SK-N-DZ (cell line): ENCODE measurements at places on chromosomes 1 and 21.

DNA sequence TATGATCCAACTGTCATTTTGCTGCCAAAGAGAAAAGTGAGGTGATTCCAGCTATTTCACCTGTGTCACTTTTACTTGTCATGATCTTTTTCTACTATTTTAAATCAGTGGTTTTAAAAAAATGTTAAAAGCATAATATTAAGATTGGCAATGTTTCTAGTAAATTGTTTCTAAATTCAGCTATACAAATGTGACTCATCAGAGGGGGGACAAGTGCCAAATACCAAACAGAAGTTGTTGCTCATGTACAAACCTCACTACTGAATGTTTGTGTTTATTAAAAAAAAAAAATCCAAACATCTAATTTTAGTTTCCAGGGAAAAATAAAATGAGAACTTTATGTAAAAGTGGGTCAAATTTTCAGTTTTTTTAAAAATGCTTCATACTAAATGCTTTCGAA lies 346.2 kb upstream of the SNX7 start:
- no peak for DNase-seq

- DNase-seq, result no peak
Measured at GRCh38 chr21:46171585-46171984, 12.7 kb downstream of the SPATC1L start.

GRCh38 chr1:197374428-197374827 lies 106.4 kb downstream of the CRB1 start:
- DNase-seq, result no peak

GRCh38 chr1:29974316-29974724 lies 738.0 kb downstream of the PTPRU start:
- no peak for DNase-seq

GRCh38 chr1:245288796-245289195 lies 134.0 kb downstream of the KIF26B start:
- DNase-seq, result no peak
